Stimulated activated effector memory CD8-positive, alpha-beta T cell treated with anti-CD3 and anti-CD28 coated beads, Interleukin-12 subunit alpha, Interleukin-12 subunit beta, amount 100 ng/mL, for 72 hours (primary cell): ENCODE measurements at places on chromosomes 7 and 10.

DNA sequence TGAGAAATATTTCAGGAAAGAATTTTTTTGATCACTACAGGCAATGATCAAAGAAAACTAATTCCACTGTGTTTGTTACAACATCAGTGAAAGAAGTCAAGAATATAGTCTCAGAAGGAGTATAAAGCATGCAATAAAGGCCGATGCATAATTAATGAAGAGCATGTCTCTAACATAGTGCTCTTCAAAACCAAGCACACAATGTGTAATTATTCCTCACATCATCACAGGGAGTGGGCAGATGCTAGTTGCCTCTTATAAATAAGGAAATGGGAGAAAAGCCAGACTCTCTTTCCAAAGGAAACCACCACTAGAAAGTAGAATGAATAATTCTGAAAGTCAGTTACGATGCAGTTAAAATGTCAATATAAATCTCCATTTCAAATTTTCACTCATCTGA lies 220.1 kb downstream of the TEX36 start:
- DNase-seq = no peak

DNA sequence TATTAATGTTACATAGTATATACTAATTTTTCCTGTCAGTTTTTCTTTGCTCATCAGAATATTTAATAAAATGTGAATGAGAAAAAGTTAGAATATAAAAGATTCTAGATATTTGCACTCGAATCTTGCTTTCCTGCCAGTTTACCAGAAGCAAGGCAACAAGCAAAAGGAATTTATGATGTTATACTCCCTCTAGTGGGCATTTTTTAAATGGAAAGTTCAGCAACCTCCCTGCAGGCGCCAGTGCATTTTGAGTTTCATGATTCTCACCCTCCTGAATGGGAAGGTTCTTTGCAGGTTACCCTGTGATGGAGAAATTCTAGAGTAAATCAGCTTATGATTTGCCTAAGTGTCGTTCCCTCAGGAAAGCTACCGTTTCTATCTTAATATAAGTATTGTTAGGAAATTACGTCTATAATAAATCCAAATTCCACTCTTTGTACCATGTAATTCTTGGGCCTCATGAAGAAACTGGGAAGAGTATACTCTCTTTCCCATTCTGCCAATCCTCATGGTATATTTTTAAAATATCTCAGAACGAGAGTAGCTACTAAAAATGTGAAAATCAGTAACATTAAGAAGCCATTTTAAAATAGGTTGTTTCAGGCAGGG lies 350.0 kb downstream of the CRPPA start:
- DNase-seq = no peak

DNA sequence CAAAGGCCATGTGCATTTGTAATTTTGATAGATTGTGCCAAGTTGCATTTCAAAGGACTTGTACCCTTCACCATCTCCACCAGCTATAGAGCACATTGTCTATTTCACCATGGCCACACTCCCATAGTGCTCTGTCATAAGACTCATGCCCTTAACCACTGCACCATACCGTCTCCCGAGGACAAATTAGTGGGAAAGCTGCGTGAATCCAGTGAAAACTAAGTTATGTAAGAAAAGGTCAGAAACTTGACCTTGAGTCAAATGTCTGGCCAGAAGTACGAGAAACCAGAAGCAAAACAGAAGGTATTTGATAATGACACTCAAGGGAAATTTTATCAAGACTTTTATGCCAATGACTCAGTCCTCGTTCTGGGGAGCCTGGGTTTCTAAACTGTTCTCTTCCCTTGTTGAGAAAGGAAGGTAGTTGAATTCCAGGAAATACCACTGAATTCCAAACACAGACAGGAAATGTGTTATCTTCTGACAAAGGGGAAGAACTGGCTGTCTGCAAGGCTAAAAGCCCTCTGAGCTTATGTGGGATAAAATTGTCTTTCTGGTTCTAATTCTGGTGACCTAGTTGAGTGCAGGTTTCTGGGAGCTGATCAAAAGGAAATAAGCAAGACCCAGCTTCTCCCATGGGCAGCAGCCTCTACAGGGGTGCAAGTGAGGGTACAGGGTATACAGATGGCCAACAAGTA lies 49.7 kb downstream of the CDK1 start:
- DNase-seq = no peak

DNA sequence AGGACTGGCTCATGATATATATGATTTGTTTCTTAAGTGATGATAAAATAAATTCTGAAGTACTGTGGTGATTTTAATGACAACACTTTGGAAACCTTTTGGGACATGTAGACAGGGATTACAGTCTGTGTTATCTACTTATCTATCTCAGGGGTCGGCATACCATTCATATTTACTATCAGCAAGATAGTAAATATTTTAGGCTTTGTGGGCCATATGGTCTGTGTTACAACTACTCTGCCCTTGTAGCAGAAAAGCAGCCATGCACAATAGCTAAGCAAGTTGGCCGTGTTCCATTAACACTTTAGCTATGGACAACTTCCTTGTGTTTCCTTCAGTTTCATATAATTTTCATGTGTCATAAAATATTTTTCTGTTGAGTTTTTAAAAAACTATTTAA lies 97.8 kb upstream of the PRPS1L1 start:
- no peak for DNase-seq

DNA sequence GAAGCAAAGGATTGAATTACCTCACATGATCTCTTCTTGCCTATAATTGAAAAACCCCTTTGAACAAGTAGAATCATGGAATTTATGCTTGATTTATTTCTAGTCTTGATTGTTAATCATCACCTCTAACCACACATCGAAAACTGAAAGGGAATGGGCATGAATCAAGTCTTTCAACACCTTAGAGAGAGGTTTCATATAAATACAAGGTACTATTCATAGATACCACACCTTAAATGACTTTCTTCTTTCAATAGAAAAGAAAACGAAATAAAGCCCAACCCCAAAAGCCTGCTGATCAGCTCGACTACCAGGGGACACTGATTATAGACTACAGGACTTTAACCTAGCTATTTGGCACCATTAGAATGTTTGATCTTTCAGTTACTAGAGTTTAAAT lies 128.6 kb upstream of the PTPRZ1 start:
- no peak for DNase-seq

DNA sequence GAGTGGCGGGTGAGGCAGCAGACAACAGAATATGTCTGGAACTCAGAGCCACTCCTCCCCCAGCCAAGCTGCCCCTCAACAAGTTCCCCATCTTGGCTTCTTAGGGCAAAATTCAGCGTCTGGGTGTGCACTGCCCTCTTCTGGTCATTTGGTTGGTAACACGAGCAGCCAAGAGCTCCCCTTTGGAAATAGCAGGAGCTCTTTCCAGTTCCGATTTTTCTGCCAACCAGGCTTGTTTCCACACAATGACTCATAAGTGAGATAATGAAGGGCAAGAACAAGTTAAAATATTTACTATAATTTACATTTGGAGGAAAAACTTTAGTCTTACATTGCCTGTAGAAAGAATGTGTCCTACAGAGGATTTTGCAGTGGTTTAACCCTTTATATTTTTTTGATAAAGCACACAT lies 70.5 kb downstream of the ADCYAP1R1 start:
- DNase-seq = no peak

DNA sequence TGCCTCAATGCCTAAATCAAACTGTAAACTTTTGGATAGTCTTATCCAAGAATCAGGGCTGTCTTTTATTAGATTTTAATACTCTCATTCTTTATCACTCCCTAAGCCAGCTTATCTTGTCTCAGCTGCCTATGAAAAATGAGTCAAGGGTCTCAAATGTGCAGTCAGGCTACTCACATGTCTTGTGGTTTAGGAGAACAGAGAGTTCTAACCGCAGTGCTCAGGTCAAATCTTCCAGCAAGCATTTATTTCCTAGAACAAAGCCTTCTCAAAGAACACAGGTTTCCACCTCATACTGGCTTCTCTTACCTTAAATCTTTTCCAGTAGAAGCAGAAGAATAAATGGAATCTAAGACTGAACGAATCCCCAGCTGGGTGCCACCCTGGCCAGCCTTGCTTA lies 23.5 kb downstream of the HTR5A start:
- DNase-seq = no peak

GRCh38 chr7:140653319-140654108 lies 12.9 kb upstream of the DENND2A start:
- DNase-seq = peak; percentile 62

- DNase-seq = no peak
Observed at GRCh38 chr10:75894761-75895160, 463.3 kb downstream of the LRMDA start.

GRCh38 chr7:95607561-95607960 lies 11.2 kb upstream of the PDK4 start:
- no peak for DNase-seq

GRCh38 chr7:30162133-30162532 lies 27.3 kb downstream of the MTURN start:
- no peak for DNase-seq

- DNase-seq = no peak
Observed at GRCh38 chr10:31296754-31297153, 22.3 kb upstream of the ZEB1 start.

DNA sequence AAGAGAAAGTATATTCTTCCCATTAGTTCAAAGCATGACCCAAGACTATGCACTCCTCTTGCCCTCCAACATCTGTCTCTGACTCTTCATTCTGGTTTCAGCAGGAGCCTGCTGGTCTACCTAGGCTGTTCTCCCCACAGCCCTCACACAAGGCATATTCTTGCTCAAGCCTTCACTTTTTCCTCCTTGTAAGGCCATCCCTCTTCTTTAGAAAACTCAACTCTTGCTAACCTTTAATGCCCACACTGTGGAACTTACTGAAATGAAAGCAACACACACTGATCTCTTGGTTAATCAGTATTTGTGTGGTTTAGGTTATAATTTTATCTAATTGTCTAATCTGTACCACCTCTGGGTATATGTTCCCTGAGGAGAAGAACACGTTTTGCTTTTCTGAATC lies 75.8 kb downstream of the PRKCQ start:
- no peak for DNase-seq

- no peak for DNase-seq
Observed at GRCh38 chr7:101457001-101457750, 94.5 kb downstream of the COL26A1 start.

- no peak for DNase-seq
Observed at GRCh38 chr10:88933564-88933963, 19.0 kb downstream of the ACTA2 start.

DNA sequence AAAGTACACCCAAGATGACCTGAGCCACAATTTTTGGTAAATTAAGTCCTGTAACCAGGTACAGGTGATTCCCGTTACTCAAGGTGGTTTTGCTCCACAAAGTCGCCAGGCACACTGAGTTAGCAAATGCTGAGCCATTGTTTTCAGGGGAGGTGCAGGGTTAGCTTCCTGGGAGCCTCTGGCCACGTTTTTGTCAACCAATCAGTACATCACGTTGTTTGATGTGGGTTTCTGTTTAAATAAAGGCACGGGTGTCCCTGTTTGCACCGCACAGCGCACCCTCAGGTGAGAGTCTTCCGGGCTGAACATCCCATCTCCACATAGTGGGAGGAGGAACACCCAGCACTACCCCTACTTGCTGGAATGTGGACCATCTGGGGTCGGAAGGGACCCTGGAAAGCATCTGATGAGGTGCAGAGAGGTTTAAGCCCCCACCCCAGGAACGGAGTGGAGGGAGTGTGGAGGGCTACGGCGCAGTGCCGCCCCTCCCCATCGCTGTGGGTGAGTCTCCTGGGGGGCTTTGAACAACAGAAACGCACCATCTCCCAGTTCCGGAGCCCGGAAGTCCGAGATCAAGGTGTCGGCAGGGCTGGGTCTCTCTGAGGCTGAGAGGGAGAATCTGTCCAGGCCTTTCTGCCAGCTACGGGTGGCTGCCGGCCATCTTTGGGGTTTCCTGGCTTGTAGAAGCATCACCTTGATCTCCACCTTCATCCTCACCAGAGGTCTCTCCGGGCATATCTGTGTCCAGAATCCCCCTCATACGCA lies 42.5 kb downstream of the PRKAG2 start:
- no peak for DNase-seq

- no peak for DNase-seq
Observed at GRCh38 chr7:4817178-4817901, 41.9 kb downstream of the AP5Z1 start.

DNA sequence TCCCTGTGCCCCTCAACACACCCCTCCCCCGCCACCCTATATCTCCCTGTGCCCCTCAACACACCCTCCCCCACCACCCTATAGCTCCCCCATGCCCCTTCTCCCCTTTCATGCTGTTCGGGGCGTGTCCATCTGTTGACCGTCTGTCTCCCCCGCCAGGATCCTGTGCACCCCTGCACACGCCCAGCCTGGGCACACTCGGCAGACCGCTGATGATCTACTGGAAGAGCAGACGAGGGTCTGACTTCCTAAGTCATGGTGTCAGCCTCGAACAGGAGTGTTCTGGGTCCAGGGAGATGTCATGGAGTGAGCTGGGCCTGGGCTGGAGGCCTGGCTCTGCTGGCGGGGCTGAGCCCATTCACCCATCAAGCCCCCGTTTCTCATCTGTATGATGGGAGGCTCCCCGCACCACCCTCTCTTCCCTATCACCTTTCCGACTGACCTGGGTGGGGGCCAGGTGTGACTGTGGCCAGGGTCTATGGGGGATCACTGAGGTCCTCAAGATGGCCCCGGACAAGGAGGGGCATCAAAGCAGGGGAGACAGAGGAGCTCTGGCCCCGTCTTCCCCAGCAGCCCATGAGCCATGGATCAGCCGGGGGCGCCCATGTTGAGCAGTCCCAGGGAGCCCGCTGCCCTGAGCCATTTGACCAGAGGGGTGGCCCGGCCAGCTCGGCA lies 48.3 kb downstream of the PDGFA start:
- DNase-seq = no peak

GRCh38 chr10:13759168-13759567 lies 172.4 kb downstream of the PRPF18 start:
- no peak for DNase-seq

- DNase-seq = peak; percentile 60
Observed at GRCh38 chr7:98294798-98295382, 13.4 kb downstream of the BRI3 start.

- DNase-seq = no peak
Observed at GRCh38 chr10:92757066-92757710, 67.4 kb downstream of the HHEX start.

GRCh38 chr7:1669954-1670893 lies at the start of gene ELFN1:
ELFN1 (plus strand) TSS chr7:1670277; CDS start chr7:1744597, 74,320 bp downstream.
- no peak for DNase-seq

GRCh38 chr7:1210321-1210978 lies 22.2 kb upstream of the UNCX start:
- DNase-seq = no peak

DNA sequence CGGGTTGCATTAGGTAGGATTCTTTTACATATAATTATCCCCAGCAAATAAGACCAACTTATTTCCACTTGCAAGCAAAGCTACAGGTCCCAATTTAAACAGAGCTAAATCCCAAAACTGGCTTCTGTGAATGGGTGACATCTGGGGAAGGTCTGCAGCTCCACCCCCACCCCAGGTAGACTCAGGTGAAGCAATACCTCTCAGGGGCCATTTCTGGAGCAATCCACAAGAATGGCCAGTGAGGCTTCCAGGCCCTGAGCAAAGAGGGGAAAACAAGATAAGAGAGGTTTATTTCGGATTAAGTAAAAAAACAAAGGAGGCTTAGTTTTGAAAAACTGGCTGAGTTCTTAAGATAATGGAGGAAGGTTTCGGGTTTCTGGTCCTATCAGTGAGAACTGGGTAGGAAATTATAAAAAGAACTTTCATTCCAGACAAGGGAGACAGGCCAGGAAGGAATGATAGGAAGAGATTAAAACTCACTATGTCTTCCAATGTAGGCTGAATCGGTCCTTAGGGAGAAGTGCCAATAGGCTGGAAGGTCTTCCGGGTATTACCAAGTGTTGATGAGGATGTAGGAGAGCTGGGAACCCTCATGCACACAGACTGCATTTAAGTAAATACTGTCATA lies 25.4 kb downstream of the SH3PXD2A start:
- no peak for DNase-seq
